ENCODE measurements at places on chromosomes 12 and 14.

DNA sequence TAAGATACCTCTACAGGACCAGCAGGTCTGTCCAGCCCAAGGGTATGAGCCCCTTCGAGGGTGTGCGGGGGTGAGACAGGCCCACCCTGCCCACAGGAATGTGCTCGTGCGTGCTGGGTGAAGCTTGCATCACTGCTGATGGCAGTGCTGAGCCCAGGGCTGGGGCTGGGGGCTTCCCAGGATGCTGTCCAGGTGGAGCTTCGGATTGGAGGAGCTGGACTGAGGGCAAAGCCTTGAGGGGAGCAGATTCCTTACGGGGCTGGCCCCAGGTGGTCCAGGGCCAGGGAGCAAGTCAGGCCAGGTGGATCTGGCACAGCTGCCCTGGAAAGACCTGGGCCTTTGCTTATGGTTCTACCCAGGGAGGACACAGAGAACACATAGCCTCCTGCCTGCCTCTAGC, 2.5 kb upstream of the KRT85 start:
- no peak for DNase-seq

DNA sequence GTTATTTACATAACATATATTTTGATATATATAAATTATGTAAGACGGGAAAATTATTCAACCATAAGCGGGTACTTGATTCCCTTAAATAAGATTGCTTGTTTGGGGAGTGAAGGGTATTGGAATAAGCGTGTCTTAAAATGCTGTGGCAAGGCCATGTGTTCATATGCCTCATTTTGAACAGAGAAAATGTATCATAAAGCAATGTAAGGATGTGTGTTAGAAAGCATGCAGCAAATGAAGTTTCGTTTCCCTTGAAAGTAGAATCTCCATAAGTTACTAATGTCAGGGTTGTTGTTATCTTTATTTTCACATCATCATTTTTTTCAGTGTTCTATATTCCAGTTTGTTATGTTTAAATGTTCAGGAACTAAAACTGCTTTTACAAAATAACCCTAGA, 465.6 kb downstream of the FOXG1 start:
- DNase-seq = no peak

GRCh38 chr12:71315328-71315985, 124.1 kb upstream of the LGR5 start:
- DNase-seq = no peak

DNA sequence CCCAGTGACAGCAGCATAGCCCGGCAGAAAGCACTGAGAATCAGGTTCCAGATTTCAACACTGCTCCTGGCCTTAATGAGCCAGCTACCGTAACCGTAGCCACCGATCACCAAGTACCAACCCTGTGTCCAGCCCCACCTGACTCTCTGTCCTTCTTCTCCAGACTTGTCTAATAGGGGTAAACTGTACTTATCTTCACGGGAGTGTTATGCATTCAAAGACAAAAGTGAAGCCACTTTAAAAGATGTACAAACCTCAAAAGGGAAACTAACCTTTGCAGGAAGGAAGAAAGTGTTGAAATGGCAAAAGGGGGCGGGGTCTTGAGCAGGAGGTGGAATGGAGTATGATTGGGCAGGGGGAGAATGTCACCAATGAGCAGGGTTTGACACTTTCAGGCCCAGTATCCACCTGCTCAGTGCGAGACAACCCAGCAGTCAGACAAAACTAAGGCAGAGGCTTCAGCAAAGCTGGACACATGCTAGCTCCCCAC, 226.1 kb downstream of the CHST11 start:
- DNase-seq = peak; percentile 77

DNA sequence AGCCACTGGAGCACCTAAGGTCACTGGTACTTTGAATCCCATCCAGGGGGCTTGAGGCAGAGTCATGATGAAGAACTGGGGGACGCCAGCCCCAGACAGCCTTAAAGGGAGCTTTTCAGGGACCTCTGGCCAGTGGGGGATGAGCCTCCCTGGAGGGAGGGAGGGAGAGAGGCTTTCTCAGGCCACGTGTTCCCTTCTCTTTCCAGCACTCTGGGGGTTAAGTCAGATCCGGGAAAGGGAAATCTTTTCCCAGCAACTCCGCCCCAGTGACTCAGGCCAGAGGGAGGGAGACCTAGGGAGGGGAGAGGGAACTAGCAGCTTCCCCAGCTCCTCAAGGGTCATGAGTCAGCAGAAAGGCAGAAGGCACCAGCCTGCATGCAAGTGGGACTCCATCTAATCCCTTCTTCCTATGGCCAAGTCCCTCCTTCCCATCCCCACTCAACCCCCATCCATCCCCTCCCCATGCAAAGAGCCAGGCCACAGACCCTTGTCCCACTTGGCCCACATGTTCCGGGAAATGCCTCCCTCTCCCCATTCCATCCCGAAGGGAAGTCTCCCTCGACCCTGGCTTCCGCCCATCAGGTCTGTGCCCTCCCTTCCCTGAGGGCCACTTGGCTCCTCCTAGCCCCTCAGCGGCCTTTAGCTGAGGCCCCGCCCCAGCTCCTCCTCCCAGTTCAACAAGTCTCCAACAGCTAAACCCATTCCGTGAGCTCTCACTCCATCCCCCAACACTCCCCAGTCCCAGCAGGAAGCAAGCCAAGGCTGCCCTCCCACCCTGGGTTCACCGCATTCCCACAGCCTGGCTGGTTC, 5.6 kb downstream of the TNFRSF1A start:
- peak; percentile 65 for DNase-seq

DNA sequence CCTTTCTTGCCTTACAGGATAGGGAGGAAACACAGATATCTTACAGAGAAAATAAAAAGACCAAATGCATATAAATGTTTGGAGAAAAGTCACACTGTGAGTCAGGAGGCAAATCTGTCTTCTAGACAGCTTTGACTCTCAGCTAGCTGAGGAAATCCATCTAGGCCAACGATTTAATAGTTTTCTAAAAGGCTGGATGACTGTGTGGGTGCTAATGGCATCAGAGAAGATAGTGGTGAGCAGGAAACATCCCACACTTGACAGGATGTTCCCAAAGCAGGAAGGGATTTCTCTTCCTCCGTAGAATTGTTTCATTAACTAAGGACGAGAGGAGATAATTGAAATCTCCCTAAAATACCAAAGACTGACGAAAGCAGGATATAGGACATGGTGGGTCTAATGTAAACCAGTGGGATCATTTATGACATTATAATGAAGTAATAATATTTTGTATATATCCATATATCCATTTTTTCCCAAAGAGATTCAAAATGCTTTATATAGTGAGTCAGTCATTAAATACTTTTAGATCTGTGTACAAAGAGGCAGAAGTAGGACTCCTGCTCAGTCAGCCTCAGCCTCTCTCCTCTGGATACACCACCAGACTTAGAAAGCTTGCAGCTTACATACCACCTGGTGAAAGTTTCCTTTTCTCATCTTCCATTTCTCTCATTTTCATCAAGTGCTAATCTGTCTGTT, 44.3 kb upstream of the PSMA6 start:
- DNase-seq = no peak

Data from CD4-positive, alpha-beta T cell treated with Interleukin-6 for 4 hours (primary cell).